ENCODE measurements at places on chromosomes 13 and 19.

DNA sequence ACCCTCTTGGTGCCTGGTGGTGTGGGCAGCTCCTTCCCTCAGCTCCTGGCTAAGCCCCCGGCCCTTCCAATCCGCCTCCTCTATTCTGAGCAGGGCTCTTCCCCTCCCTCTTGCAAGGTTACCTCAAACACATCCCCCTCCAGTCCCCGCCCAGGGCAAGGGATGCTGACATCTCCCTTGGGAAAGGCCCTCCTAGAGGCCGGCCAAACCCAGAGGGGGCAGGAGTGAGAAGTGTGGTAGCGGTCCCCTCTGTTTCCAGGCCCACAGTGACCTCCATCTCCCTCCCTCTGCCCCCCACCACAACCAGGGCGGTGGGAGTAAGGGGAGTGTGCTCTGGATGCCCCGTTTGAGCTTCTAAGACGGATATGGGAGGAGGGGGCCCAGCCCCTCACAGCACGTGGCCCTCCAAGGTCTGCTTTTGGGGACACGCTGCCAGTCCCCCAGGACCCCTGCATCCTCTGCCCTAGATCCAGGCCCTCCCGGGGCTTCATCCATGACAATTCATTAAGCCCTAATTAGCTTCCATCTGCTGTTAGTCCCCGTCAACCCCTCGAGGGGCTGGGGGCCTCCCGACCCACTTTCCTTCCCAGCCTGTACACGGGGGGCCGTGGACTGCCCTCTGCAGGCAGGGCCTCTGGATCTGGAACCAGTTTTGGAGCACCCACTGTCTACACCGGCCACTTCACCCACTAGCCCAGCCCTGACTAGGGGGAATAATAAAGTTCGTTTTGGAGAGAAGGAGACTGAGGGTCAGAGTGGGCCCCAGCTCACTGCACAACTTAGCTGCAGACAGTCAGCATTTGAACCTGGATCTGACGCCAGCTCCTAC lies 2.3 kb downstream of the LINGO3 start:
- no peak for DNase-seq

DNA sequence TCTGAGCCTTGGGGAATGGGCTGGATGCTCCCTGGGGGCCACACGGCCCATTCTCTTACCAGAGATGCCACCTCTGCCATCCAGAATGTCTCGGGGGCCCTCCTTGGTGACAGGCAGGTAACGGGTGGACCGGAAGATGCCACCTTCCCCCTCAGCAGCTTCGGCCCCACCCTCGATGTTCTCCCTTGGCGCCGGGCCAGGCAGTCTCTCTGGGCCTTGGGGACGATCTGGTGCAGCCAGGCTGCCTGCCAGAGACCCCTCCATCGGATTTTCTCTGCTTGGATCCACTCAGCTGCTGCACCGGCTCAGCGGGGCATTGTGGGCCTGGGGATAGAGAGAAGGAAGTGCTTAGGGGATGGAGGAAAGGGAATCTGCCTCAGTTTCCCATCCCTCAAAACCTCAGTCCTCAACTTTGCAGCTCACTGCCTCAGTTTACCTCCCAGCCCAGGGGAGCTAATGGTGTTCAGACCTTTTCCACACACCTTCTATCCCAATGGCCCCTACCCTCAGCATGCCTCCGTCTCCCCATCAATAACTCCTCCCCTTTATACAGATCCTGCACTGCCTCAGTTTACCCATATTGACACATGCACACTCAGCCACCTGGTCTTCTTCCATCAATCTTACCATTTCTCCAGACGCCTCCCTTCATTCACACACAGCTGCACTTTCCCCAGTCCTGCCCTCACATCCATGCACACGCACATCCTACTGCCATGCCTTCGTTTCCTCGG lies 1.5 kb downstream of the WIZ start:
- no peak for DNase-seq

DNA sequence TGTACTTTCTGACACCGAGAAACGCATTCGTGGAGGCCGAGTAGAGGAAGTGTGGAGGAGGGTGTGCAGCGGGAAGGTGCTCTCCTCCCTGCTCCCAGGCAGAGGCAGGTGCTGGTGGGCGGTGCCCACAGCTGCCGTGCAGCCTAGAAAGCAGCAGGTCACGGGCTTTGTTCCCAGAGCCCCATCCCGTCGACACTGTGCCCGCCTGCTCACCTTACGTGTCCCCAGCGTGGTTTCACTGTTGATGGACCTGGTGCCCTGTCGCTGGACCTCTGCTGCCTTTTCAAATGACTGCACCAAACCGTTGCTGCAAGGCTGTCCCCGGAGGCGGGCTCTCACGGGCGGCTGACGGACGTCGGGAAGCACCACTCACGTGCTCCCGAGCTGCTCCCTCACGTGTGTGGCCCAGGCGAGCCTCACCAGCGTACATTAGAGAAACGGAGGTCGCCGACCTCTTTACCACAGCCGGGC lies 20.8 kb downstream of the PLEKHJ1 start:
- no peak for DNase-seq

DNA sequence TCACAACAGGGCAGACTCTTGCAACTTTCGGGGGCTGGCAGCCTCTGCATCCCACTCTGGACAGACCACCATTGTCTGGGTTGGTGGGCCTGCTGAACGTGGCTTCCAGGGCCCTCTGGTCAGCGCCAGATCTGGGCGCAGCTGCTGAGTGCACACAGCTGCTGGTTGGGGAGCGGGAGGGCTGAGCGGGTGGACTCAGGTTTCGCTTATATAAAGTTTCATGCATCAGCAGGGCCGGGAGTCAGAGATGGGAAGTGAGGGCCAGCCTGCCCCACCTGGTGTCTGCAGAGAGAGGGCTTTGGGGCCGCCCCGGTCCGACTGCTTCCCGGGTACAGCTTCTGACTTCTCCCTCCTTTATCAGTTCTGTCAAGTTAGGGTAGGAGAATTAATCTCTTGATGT lies 6.9 kb downstream of the ARHGEF7 start:
- DNase-seq = no peak

GRCh38 chr19:37914908-37915307 lies 7.9 kb downstream of the SIPA1L3 start:
- no peak for DNase-seq

DNA sequence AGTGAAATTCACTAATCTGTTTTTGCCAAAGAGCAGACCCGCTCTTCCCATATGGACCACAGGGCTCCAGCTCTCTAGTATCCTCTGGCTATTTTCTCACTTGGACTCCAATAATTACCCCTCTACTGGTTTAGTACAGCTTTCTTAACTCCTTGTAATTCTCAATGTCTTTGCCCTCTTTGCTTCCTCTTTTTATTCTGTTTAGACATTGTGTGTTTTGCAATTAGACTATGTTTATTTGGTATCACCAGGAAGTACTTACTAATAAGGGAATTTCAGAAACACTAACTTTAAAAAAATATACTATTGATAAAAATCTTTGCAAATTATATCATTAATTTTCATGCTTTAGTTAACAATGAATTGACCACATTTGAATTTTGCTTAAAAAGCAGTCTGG lies 111.6 kb upstream of the OBI1 start:
- no peak for DNase-seq

DNA sequence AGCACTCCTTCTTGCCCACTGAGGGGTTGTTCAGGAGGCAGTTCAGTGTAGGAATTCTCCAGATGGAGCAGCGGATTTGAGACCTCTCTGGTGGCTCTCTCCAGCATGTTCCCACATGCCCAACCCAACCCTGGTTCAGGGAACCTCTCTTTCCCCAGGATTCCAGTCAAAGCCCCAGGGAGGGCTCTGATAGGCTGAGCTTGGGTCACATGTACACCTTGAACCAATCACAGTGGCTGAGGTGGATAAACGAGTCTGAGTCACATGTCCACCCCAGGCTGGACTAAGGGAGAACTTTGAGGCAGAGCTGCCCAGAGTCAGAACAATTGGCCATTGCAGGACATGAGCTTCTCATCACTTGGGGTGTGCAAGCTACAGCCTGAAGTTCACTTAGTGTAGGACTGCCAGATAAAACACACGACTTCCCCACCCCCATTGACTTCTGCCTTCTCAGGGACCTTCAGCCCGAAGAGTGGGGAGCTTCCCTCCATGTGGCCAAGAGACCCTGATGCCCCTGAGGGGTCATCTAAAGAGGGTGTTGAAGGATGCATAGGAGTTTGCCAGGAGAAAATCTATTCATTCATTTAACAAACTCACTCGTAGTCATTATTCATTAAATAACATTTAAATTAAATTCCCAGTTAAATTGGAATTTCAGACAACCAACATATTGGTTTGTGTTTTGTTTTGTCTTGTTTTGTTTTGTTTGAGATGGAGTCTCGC lies 4.0 kb upstream of the MAST3 start:
- no peak for DNase-seq

- no peak for DNase-seq
These were observed 112.4 kb upstream of the RNF113B start for GRCh38 chr13:98289339-98289945.

- DNase-seq = no peak
These were observed 34.4 kb upstream of the ABCC4 start for GRCh38 chr13:95335667-95336066.

DNA sequence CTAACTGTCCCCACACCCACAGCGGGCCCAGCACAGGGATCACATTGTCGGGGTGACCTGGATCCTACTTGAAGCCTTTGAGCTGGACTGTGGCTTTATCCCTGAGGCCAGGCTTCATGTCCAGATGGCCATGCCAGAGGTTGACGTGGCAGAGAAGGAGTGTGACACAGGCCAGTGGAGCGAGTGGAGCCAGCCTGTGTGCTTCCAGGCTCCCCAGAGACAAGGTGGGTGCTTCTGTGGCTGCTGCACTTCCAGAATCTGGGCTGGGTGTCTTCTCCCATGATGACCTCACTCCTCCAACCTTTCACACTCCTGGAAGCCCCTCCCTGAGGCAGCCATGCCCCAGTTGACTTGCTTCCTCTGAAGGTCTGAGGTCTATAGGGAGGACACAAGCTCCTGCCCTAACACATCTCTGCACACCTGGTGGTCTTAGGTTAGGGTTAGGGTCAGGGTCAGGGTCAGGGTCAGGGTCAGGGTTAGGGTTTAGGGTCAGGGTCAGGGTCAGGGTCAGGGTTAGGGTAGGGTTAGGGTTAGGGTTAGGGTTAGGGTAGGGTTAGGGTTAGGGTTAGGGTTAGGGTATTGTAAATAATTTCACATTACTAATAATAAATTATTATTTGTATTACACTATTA lies 13.1 kb upstream of the MZF1 start:
- no peak for DNase-seq

Data from stimulated activated CD8-positive, alpha-beta memory T cell treated with anti-CD3 and anti-CD28 coated beads, Interleukin-12 subunit alpha, Interleukin-12 subunit beta, amount 100 ng/mL, for 1 hour (primary cell).